NCI-H748 treated with DMSO at 0.1 percent for 48 hours (cell line): ENCODE measurements at places on chromosomes 3 and 15.

DNA sequence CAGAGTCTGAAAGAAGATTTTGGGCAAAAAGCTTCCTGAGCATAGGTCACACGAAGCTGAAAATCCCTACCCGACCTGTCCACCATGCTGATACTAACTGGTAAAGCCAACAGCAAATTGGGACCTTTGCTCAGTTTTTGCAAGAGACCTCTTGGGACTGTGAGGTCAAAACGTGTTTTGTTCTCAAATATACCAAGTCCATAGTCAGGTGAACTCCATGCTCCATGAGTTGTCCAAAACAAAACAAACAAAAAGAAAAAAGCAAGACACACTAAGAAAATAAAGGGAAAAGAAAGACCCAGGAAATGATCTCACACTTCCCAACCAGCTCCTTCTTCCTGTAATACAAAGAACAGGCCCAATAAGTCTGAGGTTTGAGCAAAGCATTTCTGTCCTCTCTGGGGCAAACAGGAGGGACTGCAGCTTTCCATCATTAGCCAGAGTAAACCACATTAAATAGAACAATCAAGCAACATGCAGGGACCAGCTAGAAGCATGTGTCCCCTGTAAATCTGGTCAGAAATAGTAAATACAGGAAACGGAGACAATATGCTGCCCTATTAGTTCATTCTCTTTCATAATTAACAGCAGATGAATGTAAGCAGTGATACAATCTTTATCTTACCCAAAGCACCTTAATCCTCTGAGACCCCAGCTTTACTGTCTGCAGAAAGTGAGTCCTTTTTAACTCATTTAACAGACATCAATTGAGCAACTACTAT lies 125.0 kb upstream of the LIPC start:
- DNase-seq = peak; percentile 56

DNA sequence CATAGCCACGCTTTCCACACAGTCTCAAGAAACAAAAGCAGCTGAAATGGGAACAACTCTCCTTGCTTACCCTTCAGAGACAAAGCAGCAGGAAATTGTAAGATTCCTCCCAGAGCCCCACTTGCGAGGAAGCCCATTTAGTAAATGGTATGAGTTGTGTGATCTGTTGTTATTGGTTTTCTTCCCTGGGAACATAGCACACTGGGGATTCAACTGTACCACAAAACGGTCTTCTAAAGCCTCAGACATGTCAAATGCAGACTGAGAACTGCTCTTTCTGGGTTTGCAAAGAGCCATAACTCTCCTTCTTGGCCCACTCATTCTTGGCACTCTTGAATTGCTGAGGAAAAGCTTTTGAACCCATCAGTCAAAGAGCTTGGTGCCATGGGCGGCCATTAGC lies 101.0 kb upstream of the COL8A1 start:
- DNase-seq = no peak

DNA sequence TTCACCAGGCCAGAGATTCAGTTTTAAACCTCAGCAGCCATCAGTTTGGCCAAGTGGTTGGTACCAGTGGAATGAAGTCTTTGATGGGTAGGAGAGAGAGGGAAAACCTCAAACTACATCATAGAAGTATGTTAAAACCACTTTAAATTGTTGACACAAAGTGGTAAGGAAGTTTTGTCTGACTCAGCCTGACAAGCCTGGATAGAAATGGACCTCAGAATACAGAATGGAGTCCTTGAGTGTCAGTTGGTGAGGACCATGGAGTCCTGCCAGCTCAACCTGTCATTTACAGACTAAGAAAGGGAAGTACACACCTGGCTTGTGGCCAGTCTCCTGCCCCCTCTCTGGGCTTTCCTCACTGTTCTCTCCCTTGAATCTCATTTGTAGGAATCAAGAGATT lies 12.1 kb downstream of the EAF1 start:
- no peak for DNase-seq

GRCh38 chr3:10368512-10368911 lies 47.6 kb upstream of the SEC13 start:
- no peak for DNase-seq

DNA sequence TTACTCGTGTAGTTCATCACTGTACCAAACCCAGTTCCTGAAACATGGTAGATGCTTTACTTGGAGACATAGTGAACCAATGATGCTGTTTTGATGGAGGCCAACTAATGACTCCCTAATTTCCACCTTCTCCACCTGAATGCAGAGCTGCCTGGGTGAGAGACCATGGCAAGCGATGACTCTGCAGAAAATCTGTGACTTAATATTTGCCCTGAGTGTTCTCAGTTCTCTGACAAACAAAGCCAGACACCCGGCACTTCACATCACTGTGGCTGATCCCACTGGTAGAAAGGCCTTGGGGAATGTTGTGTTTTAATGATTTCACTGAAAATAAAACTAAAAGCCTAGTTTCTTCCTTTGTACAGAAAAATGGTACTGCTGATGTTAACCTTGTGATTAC lies 39.5 kb upstream of the UBE3A start:
- DNase-seq = no peak
